Bladder microvascular endothelial cell (primary cell): ENCODE measurements at places on chromosomes 5 and 9. TPM values are rescaled to one million over a fixed set of nuclear protein-coding genes. Genes with fewer than 3 reads are reported as not detected.

The CBY3 gene
- 0.16 TPM in 1 of 2 replicates, not detected in the other for total RNA-seq

The JAKMIP2 gene
- total RNA-seq, result under 0.01 TPM in 1 of 2 replicates, not detected in the other

The INSL6 gene
- total RNA-seq, result 0.13 TPM in 1 of 2 replicates, not detected in the other

The MIGA2 gene
- total RNA-seq, result 19.8 and 31.1 TPM in 2 replicates
